ENCODE measurements at places on chromosomes 1 and 21.

- DNase-seq, result no peak
These were observed 28.8 kb upstream of the CD84 start for GRCh38 chr1:160608057-160608456.

- no peak for DNase-seq
These were observed 4.8 kb downstream of the ARPC5 start for GRCh38 chr1:183630748-183631147.

- DNase-seq, result no peak
These were observed 102.6 kb downstream of the ADSS2 start for GRCh38 chr1:244349103-244349531.

- DNase-seq, result no peak
These were observed 5.3 kb upstream of the NCF2 start for GRCh38 chr1:183595537-183595936.

GRCh38 chr1:16009678-16010077, 5.6 kb downstream of the SRARP start:
- no peak for DNase-seq

DNA sequence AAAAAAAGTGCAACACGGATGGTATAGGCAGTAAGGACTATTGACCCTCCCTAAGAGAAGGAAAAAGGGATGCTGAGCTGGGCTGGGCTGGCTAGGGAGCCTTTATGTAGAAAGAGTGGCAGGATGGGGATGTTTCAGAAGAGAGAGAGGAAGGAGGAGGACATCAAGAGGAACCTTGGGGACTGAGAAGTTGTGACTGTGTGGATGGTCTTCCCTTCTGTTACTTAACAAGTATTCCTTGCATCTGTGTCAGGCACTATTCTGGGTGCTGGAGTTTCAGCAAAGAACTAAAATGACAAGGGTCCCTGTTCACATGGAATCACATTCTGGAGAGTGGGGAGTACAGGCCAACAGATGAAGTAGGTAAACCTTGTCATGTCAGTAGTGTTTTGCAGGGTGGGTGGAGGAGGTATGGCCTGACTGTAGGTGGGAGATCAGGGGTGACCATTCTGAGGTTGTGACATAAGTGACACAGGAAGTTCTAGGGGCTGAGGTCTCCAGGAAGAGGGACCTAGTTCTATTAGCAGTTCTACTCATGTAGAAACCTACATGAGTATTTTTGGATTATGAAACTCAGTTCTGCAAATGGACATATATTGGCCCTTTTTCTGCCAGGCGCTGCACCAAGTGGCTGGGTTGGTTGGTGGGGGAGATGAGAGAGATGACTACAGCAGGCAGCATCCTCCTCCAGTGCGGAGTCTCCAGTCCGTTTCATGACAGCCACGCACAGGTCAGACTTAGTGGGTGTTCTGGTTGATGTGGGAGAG, 53.8 kb downstream of the PRDM2 start:
- DNase-seq, result no peak

DNA sequence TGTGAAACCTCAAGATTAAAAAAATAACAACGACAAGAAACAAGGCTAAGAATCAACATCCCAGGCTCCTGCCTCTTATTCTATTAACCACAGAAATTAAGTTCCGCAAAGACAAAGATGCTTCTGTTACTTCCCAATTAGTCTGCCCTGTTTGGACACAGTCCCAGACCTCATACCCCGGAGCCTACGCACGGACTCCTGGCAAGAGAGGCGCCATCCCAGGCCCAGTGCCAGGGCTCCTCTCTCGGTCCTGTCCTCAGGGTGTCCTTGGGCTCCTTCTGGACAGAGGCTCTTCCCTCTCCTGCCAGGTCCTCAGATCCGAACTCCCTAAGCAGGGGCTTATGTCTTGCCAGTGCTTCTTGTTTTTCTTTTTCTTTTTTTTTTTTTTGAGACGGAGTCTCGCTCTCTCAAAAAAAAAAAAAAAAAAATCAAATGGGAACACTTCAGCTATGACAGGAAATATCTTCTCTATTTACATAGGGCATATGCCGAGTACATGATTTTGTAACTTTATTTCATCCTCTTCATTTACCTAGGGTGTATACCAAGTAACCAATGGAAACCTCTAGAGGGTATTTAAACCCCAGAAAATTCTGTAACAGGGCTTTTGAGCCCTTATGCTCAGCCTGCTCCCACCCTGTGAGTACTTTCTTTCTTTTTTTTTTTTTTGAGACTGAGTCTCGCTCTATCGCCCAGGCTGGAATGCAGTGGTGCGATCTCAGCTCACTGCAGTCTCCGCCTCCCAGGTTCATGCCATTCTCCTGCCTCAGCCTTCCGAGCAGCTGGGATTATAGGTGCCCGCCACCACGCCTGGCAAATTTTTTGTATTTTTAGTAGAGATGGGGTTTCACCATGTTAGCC, 11.7 kb upstream of the ENO1 start:
- DNase-seq, result no peak

Data from renal pelvis (tissue), 12 donors.